D721Med (cell line): ENCODE measurements at places on chromosomes 12 and 14.

DNA sequence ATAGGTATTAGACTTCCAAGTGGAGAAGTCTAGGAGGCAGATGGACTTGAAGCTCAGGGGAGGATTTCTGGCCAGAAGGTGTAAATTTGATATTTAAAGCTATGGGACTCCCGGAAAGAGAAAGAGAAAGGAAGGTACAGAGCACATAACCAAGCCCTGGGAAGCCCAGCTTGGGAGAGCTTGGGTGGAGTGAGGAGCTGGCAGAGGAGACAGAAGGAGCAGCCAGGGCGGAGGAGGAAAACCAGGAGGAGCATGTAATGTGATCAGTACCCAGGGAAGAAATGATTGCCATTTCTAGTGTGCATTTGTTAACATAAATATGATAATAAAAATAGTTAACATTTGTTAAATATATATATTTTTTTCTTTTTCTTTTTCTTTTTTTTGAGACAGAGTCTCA, 67.4 kb downstream of the KICS2 start:
- DNase-seq, result no peak

GRCh38 chr14:104874110-104874531, 9.1 kb downstream of the CEP170B start:
- no peak for DNase-seq

DNA sequence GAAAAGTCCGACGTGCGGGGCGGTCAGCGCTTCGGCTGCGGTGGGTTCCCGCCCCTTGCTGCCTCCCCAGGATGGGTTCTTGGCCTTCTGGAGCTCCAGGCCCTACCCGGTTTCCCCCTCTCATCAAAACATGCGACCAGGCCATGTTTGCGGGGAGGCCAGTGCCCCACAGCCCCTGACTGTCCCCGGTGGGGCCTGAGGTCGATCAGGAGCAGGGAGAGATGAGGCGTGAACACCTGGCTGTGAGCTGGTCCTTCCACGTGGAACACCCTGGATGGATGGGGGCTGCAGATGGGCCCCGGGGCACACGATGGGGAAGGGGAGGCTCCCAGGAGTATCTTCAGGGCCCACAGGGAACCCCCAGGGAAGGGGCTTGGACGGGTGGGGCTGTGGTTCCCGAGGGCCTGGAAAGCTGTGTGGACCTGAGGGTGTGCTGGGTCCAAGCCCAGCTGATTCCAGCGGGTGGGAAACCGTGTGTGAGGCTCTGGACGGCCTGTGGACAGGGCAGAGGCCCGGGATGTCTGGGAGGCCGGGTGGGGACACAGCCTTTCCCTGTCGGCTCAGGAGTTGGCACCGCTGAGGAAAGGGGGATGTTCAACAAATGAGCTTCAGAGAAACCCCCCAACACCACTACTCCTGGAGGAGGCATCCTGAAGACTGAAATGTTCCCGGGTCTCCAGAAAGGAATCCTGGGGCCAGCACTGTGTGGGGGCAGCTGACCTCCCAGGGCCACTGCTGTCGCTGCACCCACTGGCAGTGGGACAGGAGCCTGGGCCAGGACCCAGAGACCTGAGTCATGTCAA, 187.0 kb upstream of the C14orf180 start:
- no peak for DNase-seq

DNA sequence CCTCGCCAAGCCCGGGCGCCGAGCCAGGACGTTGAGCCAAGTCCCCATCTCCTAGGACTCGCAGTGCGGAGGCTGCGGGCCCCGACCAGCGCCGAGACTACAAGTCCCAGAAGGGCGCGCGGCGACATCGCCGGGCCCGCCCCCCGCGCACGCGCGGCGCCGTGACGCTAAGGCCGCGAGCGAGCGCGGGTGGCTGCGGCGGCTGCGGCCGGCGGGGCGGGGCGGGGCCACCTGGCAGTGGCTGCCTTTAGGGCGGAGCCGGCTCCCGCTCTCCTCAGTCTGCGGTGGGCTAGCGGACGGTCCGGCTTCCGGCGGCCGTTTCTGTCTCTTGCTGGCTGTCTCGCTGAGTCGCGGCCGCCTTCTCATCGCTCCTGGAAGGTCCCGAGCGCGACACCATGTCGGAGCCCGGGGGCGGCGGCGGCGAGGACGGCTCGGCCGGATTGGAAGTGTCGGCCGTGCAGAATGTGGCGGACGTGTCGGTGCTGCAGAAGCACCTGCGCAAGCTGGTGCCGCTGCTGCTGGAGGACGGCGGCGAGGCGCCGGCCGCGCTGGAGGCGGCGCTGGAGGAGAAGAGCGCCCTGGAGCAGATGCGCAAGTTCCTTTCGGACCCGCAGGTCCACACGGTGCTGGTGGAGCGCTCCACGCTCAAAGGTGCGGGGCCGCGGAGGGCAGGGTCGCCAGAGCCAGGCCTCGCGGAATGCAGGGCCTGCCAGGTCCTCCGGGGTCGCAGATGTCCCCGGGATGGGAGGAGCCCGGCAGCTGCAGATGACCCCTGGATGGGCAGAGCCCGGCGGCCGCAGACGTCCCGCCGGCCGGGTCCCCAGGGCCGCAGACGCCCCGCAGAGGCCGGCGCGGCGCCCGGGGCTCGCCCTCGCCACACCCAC, at the start of gene DYNC1H1:
Gene DYNC1H1 (plus strand): TSS at position 277 of the 884 bp plus-strand sequence. CDS start 119 bp downstream, at position 396.
- peak; percentile 70 for DNase-seq

GRCh38 chr12:107296681-107297089, 203.3 kb upstream of the CRY1 start:
- DNase-seq, result no peak

DNA sequence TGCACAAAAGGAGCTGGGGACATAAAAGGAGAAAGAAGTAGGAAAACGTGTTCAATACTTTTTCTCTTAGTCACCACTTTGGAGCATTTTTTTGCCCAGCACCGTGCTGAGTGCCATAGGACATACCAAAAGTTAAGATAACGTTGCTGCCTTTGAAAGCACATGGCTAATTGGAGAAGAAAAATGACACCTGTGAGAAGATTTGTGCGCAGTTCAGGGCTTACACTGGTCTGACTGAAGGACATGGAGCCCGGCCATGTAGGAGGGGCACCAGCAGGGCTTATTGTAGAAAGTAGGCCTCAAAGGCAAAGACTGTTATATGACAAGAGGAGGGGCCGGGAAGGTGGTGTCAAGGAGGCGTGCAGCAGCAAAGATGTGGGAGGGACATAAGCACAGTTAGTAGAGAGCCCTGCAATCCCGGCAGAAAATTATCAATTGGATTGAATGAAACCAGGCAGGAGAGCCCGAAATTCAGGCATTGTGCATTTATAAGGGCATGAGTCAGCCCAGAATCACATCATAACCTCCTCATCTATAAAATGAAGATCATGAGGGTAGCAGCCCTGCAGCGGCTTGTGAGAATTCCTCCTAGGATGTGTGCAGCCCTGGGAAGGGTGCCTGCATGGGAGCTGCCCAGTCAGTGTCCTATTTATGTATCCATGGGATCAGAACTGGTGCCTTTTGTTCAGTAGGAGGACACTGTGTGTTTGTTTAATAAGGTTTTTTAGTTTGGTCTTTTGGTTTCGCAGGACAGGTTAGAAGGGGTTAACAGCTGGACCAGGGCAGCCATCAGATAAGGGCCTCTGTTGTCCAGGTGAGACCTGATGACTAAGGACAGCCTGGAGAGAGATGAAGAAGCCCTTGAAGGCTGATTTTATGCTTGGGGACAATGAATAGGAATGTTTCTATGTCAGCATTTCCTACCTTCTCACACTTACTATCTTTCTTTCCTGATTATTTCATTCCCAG, 122.4 kb downstream of the GPR135 start:
- DNase-seq, result no peak

GRCh38 chr12:4041187-4041885, 168.1 kb upstream of the PARP11 start:
- no peak for DNase-seq
